ENCODE measurements at places on chromosomes 2 and 18. TPM values are rescaled to one million over a fixed set of nuclear protein-coding genes. Genes with fewer than 3 reads are reported as not detected.

The SP140 gene
- 8.2 TPM for total RNA-seq

DNA sequence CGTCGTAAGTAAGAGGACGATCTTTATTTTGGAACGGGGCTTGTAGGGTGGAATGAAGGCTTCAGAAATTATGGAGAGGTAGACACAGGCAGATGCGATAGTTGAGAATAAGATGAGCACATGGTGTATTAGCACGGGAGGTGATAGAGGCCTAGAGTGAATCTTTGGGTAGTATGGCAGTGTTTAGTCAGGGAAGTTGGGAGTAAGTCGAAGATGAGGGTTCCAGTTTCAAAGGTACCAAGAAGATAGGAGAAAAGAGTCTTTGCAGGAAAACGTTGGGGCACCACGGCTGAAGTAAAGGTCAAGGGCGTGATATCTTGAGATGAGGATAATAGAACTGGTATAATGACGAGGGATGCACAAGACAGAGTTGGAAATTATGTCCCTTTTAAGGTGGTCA lies 654 bp downstream of the PIK3C3 start:
- DNase-seq, result no peak

- DNase-seq, result no peak
Observed at GRCh38 chr2:142165790-142166189, 35.0 kb upstream of the LRP1B start.

GRCh38 chr18:54119524-54120019 lies 104.9 kb downstream of the MBD2 start:
- DNase-seq, result peak; percentile 67

- DNase-seq, result no peak
Observed at GRCh38 chr2:10992023-10992791, 80.5 kb downstream of the KCNF1 start.

All from umbilical cord (tissue), 2 donors.